ENCODE measurements at places on chromosomes 4 and X.
A peak's percentile ranks its signal among the peaks of the same experiment; 100 is the strongest.

GRCh38 chr4:140448162-140448561 is 20.7 kb upstream of the CLGN start:
- no peak for DNase-seq

- no peak for DNase-seq
These were observed 179.2 kb upstream of the HCCS start for GRCh38 chrX:10931976-10932375.

DNA sequence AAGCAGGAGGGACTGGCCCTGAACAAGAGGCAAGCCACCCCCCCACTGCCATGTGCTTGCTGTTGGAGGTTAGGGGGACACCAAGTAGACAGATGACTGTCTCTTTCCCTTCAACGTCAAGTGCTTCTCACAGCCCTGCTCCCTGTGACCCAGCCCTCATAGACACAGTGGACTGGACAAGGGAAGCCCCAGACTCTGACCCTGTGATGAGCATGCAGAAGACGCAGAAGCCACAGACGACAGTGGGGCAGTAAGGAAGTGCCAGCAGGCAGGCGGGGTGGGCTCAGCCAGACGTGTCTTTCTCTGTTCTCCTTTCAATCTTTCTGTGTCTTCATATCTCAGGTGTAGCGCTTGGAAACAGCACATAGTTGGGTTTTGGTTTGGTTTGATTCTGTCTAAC is 2.4 kb upstream of the L1CAM start:
- DNase-seq: no peak

- DNase-seq: no peak
These were observed 644.5 kb upstream of the ATOH1 start for GRCh38 chr4:93184053-93184452.

- DNase-seq: peak; percentile 65
These were observed 34.2 kb upstream of the FAT1 start for GRCh38 chr4:186757696-186758355.

- DNase-seq: no peak
These were observed 131.1 kb downstream of the GPC3 start for GRCh38 chrX:133854290-133854689.

DNA sequence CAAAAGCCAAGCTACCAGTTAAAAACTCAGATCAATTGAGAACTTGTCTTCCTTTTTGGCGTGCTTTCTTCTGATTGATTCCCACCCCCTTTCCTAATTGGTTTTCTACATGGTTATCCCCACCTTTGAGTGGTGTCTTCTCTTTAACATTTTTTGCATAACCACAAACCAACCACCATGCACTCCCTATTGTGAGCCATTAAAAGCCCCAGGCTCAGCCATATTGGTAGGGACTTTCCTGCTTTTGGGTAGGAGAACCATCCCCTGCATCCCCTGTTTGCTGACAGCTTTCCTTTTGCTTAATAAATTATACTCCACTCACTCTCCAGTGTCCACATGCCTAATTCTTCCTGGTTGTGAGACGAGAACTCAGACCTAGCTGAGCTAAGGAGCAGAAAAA is 1651.4 kb upstream of the IGFBP7 start:
- no peak for DNase-seq

DNA sequence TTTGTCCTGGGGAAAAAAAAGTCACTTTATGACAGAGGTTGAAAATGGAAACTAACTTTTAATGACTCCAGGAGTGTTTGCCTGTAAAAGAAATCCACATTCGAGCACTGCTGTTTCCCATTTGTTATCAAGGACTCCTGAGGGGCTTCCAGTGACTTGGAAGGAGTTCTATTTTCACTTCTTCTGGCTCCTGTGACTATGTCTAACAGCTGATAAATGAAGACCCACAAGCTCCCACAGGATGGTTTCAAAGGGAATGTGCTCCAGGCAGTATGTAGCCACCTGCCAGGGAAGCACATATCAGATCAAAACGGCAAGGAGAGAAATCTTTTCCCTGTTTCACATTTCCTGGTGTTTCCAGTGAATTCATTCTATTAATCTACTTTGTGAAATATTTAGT is 159.8 kb upstream of the FAM241A start:
- DNase-seq: no peak

- DNase-seq: no peak
These were observed 16.8 kb downstream of the BANK1 start for GRCh38 chr4:101807351-101807750.

GRCh38 chrX:150889131-150889530 is 9.3 kb downstream of the CD99L2 start:
- DNase-seq: no peak

GRCh38 chr4:6018331-6018730 is at the start of gene C4orf50:
C4orf50 (minus strand) TSS chr4:6018431.
- no peak for DNase-seq

DNA sequence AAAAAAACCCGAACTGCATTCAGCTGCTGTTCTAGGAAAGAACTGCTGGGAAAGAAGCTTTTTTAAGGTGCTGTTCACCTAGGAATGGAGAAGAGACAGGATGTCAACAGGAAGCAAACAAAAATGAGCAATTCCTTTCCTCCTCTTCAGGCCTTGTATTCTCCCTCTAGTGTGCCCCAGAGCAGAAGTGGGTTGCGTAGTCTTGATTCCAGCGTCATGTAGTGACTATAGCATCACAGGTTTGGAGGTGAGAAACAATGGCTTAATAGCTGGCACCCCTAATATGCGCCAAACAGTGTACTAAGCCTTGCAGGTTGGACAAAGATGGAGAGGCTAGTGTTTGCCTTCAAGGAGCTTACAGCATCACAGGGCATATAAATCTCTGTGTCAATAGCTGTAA is 146.3 kb upstream of the LCORL start:
- DNase-seq: no peak

GRCh38 chr4:61596606-61597340 is 396.6 kb downstream of the ADGRL3 start:
- no peak for DNase-seq

GRCh38 chr4:7395645-7396044 is 39.1 kb downstream of the PSAPL1 start:
- DNase-seq: no peak

- DNase-seq: peak; percentile 7
These were observed 2521.4 kb downstream of the ARAP2 start for GRCh38 chr4:33722800-33723516.

GRCh38 chr4:122873821-122874593 is 47.4 kb downstream of the FGF2 start:
- peak; percentile 34 for DNase-seq

- DNase-seq: no peak
These were observed 1.6 kb downstream of the NHS start for GRCh38 chrX:17376431-17377077.

DNA sequence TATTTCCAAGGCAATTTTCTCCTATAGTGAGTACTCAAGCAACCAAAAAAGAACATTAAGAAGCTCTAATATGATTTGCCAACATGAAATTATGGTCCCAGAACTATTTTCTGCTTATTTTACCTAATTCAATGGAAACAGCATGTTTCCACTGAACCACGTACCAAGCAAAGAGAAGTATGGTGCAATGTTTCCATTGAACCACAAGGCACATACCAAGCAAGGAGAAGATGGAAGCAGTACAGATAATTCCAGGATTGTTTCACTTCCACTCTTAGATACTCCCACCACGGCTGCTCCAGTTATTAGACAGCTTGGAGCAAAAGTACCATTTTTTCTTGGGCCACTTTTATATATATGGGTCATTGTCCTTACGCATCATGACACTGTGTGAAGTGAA is 164.9 kb downstream of the RNF150 start:
- no peak for DNase-seq

DNA sequence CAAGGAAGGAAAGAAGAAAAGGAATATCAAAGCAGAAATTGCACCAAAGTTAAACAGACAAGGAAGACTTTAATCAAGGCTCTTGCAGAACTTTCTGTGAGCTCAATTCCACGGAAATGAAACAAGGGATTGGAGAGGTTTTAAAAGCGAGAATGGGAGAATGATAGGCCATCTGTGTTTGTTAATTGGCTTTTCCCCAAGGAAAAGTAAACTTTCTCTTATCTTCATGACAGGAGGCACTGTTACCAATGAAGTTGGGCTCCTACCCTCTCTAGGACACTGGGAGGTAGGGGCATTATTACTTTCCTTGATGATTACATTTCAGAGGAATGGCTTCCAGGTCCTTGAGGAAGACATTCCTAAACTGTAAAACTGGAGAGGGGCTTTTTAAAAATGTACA is 328.8 kb upstream of the NWD2 start:
- no peak for DNase-seq

GRCh38 chrX:154403858-154404257 is 5.2 kb downstream of the DNASE1L1 start:
- no peak for DNase-seq

DNA sequence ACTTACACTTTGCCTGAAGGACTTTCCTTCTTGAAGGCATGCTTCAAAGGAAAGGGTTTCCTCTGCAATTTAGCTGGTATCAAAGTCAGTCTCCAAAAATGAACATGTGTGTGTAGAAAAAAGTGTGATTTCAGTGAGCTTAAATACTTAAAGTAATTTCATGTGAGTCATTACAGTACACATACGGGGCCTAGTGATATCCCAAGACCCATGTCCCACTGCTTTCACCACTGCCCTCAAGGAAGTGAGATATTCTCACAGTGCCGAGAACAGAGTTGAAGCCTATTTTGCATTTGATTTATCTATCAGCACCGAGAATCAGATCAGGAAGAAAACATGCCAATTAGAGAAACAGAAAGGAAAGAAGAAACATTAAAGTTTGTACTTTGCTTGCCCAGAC is 61.0 kb downstream of the CHST7 start:
- DNase-seq: no peak

DNA sequence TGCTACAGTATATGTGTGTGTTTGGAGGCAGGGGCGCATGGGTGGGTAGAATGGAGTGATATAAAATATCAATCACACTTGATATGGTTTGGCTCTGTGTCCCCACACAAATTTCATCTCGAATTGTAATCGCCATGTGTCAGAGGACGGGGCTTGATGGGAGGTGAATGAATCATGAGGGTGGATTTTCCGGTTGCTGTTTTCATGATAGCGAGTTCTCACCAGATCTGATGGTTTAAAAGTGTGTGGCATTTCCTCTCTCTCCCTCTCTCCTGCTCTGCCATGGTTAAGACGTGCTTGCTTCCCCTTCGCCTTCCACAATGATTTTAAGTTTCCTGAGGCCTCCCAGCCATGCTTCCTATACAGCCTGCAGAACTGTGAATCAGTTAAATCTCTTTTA is 14.8 kb downstream of the SOWAHB start:
- peak; percentile 9 for DNase-seq

- no peak for DNase-seq
These were observed 136.0 kb downstream of the NKX6-1 start for GRCh38 chr4:84362896-84363655.

- peak; percentile 56 for DNase-seq
These were observed 253.6 kb downstream of the CBLL2 start for GRCh38 chrX:22526339-22526738.

- DNase-seq: no peak
These were observed 51.1 kb upstream of the MYOZ2 start for GRCh38 chr4:119084513-119084912.

DNA sequence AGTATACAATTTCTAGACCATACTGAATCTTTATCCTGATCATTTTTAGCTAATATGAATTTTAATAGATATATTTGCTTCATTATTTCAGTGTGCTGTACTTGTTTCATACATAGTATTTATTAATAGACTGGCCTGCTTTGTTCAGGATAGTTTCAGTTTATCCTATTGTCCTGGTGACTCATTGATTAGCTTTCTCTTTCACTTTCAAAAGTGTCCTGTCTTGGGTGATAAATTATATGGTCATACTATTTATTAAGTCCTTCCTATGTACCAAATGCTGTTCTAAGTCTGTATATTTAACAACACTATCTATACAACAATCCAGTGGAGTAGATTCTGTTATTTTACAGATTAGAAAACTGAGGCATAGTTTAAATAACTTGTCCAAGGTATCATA is 153.8 kb upstream of the RAPGEF2 start:
- no peak for DNase-seq

- DNase-seq: no peak
These were observed 11.3 kb upstream of the PLAC1 start for GRCh38 chrX:134669378-134670098.

GRCh38 chrX:64176876-64177275 is 28.6 kb downstream of the AMER1 start:
- DNase-seq: no peak

DNA sequence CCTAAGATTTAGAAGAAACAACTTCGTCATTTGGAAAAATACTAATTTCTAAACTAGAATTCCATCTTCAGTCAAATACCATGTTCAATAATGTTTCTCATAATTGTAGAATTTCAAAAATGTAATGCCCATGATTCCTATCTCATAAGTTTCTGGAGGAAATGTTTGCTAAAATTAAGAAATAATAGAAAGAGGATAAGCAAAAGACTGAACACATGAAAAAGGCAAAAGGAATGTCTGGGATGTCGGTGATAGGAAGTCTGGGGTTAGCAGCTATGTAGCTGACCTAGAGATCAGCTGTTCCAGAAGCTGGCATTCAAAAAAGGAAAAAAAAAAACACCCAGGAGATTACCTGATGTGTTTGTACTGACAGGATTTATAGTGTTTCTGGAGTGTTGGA is 18.9 kb upstream of the PCDH10 start:
- DNase-seq: no peak

DNA sequence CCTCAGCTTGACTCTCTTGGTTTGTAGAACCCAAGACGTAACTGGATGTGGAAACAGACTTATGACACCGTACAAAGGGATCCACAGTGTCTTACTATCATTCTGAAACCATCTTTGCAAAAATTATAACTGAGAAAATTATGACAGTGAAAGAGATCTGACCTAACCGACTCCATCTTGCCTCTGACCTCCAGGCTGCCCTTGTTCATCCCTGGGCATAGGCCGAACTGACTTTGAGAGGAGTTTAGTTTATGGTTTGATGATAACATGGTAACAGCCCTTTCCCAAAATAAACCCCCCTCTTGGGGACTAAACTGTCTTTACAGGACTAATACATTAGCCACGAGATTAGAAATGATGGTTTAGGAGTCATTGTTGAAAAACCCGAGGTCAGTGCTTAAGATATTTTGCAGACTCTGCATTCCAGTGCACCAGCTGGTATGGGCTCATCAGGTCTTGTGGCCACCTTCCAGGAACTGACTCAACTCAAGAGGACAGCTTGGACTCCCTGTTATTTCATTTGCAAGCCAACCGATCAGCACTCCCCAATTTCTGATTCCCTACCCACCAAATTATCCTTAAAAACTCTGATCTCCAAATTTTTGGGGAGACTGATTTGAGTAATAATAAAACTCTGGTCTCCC is 49.6 kb downstream of the CASP3 start:
- no peak for DNase-seq

DNA sequence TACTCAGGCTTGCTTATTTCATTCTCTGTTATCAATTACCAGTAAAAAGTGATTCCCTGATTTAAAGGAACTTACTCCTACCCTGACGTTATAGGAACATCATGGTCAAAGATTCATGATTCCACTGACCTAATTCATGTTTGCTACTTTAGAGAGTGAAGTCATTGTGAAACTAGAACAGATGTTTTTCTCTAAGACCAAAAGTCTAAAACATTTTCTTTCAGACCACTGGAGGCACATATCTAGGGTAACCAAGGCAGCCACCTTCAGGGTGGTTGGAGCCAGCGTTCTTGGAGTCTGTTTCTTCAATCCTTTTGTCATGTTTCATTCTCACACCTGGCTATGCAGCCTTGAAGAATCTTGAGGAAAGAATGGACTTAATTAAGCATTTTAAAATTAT is 77.8 kb downstream of the GALNTL6 start:
- no peak for DNase-seq

All from A673 (cell line).